ENCODE measurements at places on chromosomes 7 and 10. TPM values are rescaled to one million over a fixed set of nuclear protein-coding genes. Genes with fewer than 3 reads are reported as not detected.

GRCh38 chr10:14137391-14137790, 193.3 kb downstream of the FRMD4A start:
- no peak for DNase-seq

DNA sequence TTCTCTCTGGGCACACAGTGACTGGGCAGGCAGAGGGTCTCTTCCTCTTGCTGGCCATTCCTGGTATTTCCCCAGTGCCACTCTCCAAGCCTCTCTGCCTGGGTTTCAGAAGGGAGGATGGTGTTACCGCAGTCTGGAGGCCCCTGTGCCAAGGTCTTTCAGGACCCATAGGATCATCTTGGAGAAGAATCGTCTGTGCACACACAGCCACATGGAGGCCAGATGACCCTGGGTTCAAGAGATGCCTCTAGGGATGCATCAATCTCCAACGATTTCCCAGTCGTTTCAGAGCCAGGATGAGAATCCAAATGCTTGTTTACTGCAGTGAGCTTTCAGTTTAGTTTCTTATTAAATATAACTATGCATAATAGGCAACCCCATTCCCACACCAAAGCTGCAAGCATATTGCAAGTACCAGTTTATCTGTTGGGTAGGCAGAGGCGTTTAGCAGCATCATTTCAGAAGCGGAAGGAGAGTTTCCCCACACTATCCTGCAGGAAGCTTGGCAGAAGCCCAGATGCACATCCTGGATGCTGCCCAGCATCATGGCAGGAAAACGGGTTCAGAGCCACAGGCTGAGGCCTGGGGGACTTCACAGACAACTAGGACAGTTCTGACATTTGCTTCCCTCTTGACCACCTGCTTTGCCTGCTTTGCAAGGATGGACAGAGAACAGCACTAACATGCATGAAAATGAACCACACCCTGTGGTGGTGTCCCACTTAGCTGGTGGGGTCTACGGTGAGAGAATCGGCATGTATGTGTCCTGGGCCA, 134.7 kb upstream of the FAM20C start:
- DNase-seq: no peak

DNA sequence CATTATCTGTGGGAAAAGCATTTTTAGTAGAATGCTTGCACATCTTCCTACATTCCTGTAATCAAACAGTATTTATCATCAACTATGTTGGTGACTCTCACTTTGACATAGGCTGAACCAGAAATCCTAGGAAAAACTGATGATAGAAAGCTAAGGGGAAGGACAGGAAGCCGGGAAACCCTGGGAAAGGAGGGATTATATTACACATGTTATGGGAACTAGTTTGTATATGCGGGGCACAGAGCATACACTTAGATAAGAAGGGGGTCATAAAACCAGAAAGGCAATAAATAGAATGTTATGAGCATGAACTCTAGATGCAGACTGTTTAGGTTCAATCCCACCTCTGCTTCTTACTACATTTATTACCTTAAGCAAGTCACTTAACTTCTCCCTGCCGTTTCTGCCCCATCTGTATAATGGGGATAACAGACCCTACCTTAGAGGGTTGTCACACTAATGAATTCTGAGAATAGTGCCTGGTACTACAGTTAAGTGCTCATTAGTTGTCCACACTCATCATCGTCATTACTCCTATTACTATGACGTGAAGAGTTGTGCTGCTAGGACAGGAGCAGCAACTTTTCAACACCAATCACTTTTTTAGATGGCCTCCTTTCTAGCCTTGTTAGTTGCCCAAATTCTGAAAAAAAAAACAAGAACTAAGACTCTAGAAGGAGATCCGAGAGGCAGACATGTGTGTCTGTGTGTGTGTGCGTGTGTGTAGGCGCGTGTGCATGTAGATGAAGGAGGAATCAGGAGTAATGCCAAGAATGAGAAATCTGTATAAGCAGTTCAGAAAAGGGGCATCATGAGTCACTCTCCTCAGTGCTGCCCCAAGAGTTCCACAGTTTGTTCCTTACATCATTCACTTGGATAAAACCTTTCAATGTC, 52.2 kb downstream of the KMT2C start:
- no peak for DNase-seq

GRCh38 chr7:38178695-38179344, 775 bp downstream of the STARD3NL start:
- DNase-seq: no peak

BHLHA15 gene
- not detected for total RNA-seq

ADAMTS14 gene
- 3.7 TPM for total RNA-seq

SLC13A1 gene
- not detected for total RNA-seq
